ENCODE measurements at places on chromosomes 4 and X. TPM values are rescaled to one million over a fixed set of nuclear protein-coding genes. Genes with fewer than 3 reads are reported as not detected.

GRCh38 chr4:69360271-69360670 is 80.0 kb downstream of the UGT2B28 start:
- no peak for DNase-seq

DNA sequence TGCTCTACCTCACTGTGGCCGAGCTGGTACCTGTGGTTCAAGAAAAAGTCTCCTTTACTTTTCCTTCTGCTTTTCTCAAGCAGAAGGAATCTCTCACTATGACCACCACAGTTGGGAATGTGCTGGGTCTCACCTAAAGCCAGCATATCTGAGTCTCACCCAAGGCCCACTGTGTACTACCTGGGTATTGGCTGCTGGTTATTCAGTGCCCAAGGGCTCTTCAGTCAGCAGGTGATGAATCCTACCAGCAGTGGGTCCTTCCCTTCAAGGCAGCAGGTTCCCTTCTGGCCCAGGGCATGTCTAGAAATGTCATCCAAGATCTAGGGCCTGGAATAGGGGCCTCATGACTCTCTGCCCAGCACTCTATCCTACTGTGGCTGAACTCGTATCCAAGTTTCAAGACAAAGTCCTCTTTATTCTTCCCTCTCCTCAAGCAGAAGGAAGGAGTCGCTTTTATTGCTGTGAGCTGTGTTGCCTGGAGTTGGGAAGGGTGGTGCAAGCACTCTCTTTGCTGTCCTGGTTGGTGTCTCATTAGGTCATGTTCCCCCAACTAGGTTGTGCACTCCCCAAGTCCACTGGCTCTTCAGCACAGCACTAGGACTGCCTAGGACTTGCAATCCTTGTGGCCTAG is 6.1 kb downstream of the CXCL10 start:
- DNase-seq = no peak

DNA sequence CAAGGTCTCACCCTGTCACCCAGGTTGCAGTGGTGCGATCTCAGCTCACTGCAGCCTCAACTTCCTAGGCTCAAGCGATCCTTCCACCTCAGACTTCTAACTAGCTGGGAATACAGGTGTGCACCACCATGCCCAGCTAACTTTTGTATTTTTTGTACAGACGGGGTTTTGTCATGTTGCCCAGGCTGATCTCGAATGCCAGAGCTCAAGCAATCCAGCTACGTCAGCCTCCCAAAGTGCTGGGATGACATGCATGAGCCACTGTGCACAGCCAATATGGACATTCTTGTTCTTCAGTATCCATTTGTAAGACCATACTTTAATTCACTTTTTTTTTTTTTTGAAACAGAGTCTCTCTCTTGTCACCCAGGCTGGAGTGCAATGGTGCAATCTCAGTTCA is 3.5 kb upstream of the CCNI start:
- DNase-seq = no peak

GRCh38 chr4:3411676-3412075 is 30.1 kb upstream of the HGFAC start:
- no peak for DNase-seq

DNA sequence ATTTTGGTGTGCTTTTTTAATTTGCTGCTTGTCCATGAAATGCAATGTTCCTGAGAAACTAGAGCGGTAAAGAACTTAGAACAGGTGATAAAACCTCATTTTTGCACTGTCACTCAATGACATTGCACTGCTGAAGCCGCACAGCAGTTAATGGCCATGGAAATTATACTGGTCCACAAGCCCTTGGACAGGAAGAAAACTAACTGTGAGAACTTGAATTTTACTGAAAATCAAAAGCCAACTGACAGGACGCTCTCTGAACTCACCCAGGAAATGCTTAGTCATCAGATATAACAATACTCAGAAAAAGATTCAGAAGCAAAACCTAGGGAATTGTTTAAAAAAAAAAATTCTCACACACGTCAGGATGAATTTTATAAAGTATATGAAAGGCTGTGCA is 246.4 kb upstream of the SLC7A11 start:
- DNase-seq = no peak

DNA sequence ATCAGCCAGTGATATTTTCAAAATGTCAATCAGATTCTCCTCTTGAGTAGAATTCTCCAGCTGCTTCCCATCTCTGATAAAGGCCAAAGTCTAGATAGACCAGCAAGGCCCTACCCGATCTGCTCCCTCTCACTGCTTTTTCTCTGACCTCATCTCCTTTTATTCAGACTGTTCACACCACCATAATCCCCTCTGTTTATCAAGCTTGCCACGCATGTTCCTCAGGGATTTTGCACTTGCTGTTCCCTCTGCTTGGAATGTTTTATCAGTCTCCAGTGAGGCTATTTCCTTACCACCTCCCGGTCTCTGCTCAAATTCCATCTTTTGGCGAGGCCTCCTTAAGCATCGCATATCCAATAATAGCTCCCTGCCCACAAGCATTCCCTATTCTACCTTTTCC is 20.1 kb downstream of the NOCT start:
- no peak for DNase-seq

PLXNA3 gene
- 48.9 TPM for total RNA-seq

VCX3B gene
- total RNA-seq = not detected

DNA sequence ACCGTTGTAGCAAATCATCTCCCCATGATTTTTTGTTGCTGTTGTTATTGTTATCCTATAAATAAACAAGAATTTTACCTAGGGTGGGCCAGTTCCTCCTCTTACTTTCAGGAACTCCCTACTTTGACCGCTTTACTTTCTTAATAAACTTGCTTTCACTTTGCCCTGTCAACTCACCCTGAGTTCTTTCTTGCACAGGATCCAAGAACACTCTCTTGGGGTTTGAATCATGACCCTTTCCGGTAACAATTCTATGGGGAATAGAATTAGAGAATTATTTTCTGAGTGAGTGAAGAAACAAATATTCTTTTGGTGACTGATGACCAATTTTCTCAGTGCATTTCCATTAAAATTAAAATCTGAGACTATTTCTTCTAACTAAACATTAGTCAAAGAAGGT is 584.0 kb upstream of the TENM3 start:
- no peak for DNase-seq

GRCh38 chrX:103779141-103779789 is 2.6 kb downstream of the PLP1 start:
- no peak for DNase-seq

DNA sequence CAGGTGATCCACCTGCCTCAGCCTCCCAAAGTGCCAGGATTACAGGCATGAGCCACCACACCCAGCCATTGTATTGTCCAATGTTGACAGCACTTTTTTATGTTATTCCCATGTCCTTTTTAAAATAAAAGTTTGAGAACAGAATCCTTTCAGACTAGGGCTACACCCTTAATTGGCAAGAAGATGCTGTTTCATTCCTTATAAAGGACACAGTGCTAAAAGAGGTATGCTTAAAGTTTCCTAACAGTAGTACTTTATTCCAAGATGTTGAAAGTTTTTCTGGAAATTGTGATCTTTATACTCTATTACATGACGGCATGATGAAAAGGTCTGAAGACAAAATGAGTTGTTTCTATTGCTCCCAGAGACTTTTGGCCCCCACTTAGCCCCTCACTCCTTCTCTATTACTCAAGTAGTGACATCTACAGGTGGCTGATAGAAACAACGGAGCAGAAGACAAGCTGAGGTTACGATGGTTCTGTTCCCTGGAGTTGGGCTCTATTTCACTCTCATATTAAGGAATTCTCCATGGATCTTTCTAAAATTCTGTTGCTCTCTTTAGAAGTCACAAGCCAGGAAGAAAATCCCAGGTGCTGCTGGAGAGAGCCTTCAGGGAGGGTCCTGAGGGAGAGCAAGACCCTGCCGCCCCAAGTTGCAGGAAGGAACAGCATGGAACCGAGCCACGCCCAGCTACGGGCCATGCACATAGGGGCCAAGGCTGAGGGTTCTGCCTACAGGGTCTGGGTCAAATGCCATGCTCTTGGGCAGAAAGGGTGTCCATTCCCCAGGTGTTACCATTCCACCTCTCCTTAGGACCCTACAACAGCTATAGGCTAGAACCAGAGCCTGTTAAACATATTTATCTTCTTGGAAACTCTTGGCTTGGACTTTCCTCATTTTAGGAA is 22.8 kb downstream of the RPL9 start:
- no peak for DNase-seq

PCDH7 gene
- total RNA-seq = not detected

GLA gene
- total RNA-seq = 38.4 TPM

GLRA2 gene
- total RNA-seq = not detected

ABLIM2 gene
- 0.55 TPM for total RNA-seq

GRCh38 chr4:4320528-4320927 is 30.5 kb downstream of the ZBTB49 start:
- DNase-seq = no peak

ARX gene
- total RNA-seq = not detected

IL2 gene
- total RNA-seq = 0.60 TPM

DNA sequence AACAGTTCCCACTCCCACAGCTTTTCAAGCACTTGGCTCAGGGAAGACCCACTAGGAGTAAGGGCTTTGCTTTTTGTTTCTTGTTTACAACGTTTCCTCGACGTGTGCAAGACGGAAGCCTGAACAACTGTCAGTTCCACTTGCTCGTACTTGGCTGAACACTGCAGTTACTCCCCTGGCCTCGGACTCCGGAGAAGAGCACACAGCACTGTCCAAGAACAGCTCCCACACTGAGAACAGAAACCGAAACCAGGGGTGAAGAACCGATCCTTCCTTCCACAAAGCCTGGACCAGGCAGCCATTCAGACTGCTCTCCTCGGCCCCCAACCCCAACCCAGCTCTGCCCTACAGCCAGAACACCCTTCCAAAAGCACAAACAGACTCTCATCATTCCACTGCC is 25.5 kb downstream of the IRF2 start:
- DNase-seq = peak; percentile 31

DNA sequence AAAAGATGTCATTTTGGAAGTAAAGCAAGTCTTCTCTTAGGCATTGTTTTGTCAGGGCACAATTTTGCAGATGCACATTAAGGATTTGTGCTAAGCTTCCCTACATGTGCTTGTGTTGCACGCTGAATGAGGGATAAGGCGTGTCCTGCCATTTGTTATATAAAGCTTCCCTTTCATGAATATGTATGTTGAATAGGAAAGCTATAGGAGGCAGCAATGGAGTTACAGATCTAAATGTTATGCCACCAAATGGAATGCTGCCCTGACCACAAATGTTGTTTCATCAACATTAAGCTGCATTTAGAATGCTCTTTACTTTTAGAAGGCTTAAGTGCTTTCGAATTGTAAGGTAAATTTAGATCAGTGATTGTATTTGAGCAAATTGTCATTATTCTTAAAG is 20.9 kb downstream of the SGMS2 start:
- DNase-seq = no peak

- no peak for DNase-seq
Measured at GRCh38 chr4:119745351-119745750, 116.7 kb upstream of the PDE5A start.

DNA sequence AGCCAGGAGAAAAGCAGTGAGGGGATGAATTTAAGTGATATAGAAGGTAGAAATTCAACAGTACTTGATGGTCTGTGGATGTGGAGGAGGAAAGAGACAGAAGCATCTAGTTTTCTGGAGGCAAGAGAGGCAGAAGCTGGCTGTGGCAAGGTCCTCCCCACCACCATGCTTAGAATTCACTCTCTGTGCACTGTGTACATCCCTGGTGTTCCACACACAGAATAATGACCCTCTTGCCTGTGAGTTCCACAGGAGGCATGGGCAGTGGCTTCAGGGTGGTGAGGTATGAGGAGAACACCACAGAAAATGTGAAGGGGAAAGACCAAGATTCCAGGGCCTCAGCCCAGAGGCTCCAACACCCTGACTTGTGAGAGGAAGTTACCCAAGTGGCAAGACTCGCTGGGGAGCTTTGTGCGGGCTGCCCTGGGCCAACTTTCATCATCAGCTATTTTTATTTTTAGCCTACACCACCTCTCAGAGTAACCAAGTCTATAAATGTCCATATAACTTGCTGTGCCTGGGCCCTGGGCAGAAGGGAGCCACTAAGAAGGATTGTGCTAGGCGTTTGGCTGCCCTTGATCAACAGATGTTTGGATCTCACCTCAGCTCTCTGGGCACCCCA is 7.8 kb upstream of the INTS6L start:
- no peak for DNase-seq

GRCh38 chrX:103722505-103722904 is 11.8 kb downstream of the TMEM31 start:
- DNase-seq = no peak

- no peak for DNase-seq
Measured at GRCh38 chr4:48556268-48556667, 66.2 kb downstream of the ZAR1 start.

DNA sequence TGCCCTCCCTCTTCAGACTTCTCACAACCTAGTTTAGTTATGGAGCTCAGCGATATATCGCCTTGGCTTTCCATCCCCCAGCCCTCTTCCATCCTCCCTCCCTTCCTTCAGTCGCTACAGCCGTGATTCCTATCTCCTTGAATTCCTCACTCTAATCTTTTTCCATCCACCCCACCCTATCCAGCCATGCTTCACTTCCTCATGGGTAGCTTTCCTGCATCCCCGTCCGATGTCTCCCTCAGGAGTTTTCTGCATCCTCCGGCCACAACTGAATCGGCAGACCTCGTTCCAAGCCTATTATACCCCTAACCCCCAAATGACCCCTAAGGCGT is 456 bp downstream of the SNX12 start:
- no peak for DNase-seq

DNA sequence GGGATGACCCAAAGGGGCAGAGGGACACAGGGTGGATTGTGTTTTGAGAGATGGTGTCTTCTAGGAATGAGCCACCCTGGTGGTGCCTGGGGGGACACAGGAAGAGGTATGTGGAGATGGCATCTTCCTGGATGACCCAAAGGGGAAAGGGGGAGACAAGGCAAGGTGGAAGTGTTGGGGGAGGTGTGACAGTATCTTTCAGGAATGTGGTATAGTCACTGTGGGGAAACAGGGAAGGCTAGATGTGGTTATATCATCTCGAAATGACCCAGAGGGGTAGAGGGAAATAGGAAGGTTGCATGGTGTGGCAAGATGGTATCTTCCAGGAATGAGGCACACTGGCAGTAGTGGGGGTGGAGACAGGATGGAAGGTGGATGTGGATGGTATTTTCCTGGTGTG is 62.9 kb downstream of the MAOA start:
- no peak for DNase-seq

ARHGEF38 gene
- total RNA-seq = not detected

DNA sequence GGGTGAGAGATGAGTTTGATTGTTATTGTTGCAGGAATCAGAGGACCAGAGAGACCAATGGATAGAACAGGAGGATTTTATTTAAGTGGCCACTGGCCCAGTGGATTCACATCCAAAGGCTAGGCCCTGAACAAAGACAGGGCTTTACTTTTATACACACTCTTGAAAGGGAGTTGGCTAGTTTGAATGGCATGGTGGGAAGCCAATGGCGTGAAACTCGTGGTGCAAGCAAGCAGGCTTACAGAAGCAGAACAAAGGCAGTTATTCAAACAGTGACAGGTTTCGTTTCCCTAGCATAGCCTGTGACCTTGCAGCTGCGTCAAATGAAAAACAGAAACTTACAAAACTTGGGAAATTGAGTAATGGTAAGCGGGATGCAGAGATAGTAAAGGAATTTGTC is 110.2 kb upstream of the PRDX4 start:
- DNase-seq = no peak

LRCH2 gene
- total RNA-seq = not detected

- no peak for DNase-seq
Measured at GRCh38 chr4:91089178-91089577, 962.0 kb downstream of the CCSER1 start.

All from activated CD8-positive, alpha-beta T cell treated with anti-CD3 and anti-CD28 coated beads, Interleukin-2, amount 10 ng/mL, durations not matched to agents 7 days and 5 days (primary cell).